Stimulated activated naive CD4-positive, alpha-beta T cell (primary cell): ENCODE measurements at places on chromosomes 3 and 15.

GRCh38 chr3:67863869-67864268 is 209.5 kb upstream of the SUCLG2 start:
- DNase-seq, result no peak

DNA sequence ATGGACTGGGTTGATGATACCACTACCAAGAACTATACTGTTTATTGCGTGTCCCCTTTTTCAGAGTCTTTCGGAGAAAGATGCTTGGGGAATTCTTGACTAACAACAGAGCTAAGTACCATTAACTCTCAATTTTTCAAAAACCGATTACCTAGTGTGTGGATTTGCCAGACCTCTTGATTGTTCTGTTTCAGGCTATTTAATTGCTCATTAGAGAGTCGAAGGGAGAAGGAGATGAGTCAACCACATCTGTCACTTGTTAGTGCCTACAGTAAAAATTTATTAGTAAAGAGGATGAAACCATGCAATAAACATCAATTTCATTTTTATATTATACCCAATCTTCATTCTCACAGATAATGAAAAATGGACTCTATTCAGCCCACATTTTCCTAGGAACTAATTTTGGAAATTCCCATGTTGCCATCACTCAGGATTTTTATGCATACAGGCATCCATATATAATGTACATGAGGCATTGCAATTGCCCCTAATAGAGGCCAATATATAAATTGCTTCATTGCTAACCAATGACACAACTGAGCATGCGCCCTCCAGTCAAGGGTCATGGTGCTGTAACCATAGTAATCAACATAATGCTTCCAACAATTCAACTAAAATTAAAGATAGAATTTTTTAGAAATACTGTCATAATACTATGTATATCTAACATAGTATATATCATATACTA is 541.7 kb downstream of the TBL1XR1 start:
- no peak for DNase-seq

- DNase-seq, result no peak
Measured at GRCh38 chr15:70604666-70605315, 158.6 kb downstream of the UACA start.

GRCh38 chr15:90592131-90592881 is 62.6 kb downstream of the CRTC3 start:
- DNase-seq, result no peak

GRCh38 chr3:36075491-36075890 is 304.8 kb upstream of the STAC start:
- no peak for DNase-seq

DNA sequence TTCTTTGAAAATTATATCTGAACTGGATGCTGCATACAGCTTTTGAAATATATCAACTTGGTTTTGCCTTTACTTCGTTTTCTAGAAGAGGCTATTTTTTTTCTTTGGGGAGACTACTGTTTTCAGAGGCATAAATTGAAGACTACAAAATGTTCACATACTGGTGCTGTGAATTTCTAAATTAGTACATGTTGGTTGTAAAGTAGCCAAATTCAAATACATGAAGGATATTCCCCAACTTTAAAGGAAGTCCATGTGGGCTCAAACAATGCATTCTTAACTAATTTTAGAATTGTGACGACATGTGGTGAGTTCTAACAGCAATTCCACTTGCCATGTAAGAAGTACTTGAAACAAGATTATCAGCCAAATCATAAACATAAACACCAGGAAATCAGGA is 295.7 kb downstream of the TUSC7 start:
- DNase-seq, result no peak

- no peak for DNase-seq
Measured at GRCh38 chr15:67133738-67134066, 68.3 kb downstream of the SMAD3 start.

- peak; percentile 46 for DNase-seq
Measured at GRCh38 chr15:31325595-31326155, 960 bp upstream of the KLF13 start.

DNA sequence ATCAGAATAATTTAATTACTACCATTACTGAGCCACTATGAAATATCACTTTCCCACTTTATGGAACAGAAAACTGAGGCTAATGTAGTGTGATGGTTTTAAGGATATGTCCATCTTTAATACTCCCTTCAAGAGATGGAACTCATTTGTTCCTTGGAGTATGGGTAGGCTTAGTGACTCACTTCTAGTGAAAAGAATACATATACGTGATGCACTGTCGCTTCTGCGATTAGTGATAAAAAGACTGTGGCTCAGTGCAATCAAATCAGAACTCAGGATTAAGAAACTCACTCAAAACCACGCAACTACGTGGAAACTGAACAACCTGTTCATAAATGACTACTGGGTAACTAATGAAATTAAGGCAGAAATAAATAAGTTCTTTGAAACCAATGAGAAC is 216.6 kb downstream of the SUCLG2 start:
- DNase-seq, result no peak

DNA sequence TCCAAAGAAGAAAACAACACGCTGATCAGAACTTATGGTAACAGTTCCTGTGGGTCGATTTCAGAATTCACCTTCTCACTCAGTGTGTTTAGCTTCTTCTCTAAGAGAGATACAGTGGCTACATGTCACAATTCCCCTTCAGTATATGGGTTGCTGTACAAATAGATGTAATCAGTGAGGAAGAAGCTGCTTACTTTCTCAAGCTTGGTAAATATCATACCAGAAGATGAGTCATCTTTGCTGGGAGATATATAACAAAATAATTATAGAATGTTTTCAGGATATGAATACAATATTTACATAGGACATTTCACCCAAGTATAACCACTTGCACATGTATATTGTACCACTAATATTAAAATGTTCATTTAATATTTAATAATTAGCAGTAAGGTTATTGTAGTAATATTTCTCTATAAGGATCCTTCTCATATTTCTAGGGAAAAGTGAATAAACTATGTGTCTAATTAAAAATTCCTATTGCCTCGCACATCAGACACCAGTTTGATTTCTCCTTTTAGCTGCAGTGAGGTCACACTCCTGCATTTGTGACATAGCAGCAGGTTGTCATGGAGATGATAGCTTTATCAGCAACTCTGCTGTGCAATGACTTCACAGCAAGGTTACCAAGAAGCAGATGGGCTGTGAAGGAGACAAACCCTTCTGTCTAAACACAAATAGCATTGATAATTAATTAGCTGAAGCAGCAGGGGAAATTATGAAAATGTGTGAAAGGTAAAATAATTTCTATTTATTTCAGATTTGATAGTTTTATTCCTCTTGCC is 211.4 kb downstream of the TUSC7 start:
- DNase-seq, result no peak

GRCh38 chr3:35524856-35525255 is 114.5 kb upstream of the ARPP21 start:
- DNase-seq, result no peak

- DNase-seq, result no peak
Measured at GRCh38 chr15:88637436-88637835, 1.4 kb upstream of the ISG20 start.

- no peak for DNase-seq
Measured at GRCh38 chr3:69724722-69725435, 14.4 kb upstream of the MITF start.

DNA sequence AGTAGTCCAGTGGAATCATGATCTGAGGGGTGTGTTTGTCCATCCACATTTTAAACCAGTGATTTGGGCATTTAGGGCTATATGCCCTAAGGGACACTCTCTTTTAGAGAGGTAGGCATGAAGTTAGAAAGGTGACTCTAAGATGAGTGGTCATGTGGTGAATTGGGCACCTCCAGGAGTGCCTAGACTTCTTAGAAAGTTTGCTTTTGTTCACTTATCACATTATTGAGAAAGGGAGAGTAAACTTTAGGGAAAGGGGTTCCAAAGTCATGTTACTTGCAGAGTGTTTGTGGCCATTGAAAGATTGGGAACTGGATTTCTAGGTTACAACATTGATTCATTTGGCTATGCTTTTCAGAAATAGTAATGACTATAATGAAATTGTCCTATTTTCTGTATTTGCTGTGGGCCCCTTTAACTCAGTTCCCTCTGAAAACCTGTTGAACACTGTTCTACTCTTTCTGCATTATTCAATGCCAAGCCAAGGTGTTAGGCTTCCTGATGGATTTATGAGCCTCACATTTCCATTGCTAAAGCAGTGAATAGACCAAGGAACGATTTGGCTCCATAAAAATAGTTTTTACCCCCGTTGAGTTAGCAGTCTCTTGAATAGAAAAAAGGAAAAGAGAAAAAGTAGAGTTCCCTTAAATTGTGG is 169.3 kb downstream of the PTPRG start:
- DNase-seq, result no peak

- no peak for DNase-seq
Measured at GRCh38 chr3:8255725-8256124, 245.9 kb upstream of the LMCD1 start.

GRCh38 chr15:40930430-40931299 is 1.5 kb downstream of the DLL4 start:
- DNase-seq, result peak; percentile 46

- DNase-seq, result no peak
Measured at GRCh38 chr15:44588541-44588940, 51.6 kb downstream of the EIF3J start.

DNA sequence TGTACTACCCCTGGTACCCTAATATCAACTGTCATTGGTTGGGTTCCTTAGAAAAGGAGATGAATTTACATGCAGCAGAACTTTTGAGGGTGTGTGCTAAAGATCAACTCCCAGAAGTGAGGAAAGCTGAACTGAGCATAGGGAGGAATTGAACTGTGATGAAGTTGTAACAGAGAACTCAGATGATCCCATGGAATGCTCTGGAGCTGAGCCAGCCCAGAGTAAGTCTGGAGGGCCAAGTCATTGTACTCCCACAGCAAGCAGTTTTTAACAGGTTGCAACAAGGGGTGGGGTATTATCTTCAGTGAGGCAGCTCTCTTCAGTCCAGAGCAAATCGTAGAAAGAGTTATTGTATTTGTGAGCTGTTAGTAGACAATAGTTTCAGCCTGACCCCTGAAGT is 572.3 kb downstream of the PYDC2 start:
- no peak for DNase-seq

DNA sequence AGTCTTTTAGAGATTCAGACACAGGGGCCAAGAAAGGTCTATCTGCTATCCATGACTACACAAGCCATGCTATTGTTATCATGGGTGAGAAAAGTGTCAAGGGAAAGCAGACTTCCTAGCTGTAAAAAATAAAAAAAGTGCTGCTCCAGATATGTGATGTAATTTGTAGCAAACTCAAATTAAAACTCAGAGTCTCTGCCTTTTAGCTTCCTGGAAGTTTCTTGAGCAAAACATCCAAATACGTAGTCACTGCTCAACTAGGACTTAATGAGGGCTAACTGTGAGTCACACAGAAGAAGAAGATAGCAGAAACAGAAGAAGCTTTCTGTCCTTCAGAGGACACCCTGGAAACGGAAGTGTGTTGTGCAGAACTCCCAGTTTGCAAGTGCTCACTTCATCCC is 393.4 kb upstream of the NR2F2 start:
- DNase-seq, result no peak

- DNase-seq, result no peak
Measured at GRCh38 chr15:75902129-75902557, 1.5 kb upstream of the FBXO22 start.

GRCh38 chr15:48334260-48334659 is 3.0 kb downstream of the DUT start:
- DNase-seq, result no peak

DNA sequence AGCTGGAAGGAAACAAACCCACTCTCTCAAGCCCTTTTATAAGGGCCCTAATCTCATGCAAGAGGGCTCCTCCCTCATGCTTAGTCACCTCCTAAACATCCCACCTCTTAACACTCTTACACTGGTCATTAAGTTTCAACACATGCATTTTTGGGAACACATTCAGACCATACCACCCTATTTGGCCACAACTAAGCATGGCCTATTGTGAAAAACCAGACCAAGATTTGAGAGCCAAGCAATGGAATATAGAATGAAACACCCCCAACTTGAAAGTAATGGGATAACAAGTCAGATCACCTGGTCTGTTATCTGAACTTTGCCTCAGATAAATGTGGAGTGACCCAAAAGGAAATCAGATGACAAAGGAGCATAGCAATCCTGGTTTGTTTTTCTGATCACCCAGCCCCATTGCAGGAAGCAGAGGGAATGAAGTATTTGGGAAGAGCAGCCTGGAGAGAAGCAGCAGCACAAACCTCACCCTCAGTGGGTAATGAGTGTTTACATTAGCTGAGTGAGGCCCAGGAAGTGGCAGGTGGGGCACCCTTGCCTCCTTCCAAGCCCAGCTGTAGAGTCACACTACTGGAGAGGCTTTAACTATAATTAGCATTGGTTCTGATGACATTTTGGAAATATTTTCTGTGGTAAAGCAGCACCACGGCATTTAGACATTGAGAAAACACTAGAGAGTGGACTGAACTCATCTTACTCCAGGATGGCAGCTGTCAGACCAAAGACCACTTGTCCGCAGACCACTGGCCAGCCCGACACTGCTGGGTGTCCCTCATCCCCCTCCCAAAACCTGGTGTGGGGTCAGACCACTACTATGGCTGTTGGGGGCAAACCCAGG is 48.8 kb upstream of the PRTG start:
- DNase-seq, result no peak

DNA sequence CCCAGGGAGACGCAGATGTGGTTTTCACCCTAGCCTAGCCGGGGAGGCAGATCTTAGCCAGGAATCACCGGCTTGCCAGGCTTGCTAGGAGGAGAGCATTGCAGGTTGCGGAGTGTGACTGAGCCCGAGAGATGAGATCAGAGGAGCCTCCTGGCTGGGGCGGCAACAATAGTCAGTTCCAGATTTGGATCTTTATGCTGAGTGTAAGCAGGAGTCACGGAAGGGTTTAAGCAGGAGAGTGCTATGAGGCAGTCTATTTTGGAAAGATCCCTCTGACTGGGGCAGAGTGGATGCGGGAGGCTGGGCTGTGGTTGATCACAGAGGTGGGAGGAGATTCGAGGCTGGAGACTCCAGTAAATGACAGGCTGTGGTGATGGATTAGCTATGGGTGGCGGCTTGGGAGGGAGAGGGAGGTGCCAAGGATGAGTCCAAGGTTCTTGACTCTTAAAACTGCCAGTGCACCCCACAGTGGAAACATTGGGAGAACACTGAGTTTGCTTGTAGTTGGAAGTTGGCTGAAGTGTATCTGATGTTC is 10.4 kb upstream of the BAHD1 start:
- no peak for DNase-seq

GRCh38 chr3:133591271-133591742 is 17.8 kb downstream of the CDV3 start:
- DNase-seq, result no peak

GRCh38 chr3:168608926-168609325 is 513.2 kb upstream of the GOLIM4 start:
- no peak for DNase-seq

GRCh38 chr3:180700941-180701340 is 21.7 kb upstream of the CCDC39 start:
- no peak for DNase-seq
